Memory B cell (primary cell): ENCODE measurements at places on chromosomes 13 and 19.
A peak's percentile ranks its signal among the peaks of the same experiment; 100 is the strongest.

- no peak for DNase-seq
These were observed 74.6 kb downstream of the B3GLCT start for GRCh38 chr13:31274390-31274789.

DNA sequence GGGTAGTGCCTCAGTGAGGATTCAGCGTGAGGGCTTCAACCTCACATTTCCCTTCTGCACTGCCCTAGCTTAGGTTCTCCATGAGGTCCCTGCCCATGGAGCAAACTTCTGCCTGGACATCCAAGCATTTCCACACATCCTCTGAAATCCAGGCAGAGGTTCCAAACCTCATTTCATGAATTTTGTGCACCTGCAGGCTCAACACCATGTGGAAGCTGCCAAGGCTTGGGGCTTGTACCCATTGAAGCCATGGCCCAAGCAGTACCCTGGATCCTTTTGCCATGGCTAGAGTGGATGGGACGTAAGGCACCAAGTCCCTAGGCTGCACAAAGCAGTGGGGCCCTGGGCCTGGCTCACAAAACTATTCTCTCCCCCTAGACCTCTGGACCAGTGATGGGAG is 877.1 kb upstream of the KLHL1 start:
- DNase-seq = no peak

- DNase-seq = no peak
These were observed 5.7 kb downstream of the ZNF574 start for GRCh38 chr19:42081584-42082203.

DNA sequence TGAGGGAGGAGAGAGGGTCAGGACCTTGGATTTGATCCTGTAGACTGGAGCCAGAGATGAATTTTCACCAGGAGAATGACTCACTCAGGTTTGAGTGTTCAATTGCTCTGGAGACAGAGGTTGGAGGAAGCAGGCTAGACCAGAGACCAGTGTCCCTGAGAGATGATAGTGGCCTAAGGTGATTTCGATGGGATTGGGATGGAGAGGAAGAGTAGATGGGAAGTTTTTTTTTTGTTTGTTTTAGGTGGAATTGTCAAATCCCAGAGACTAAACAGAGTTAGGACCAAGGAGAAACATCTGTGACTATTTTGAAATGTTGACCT is 2.3 kb downstream of the CEBPG start:
- DNase-seq = no peak

DNA sequence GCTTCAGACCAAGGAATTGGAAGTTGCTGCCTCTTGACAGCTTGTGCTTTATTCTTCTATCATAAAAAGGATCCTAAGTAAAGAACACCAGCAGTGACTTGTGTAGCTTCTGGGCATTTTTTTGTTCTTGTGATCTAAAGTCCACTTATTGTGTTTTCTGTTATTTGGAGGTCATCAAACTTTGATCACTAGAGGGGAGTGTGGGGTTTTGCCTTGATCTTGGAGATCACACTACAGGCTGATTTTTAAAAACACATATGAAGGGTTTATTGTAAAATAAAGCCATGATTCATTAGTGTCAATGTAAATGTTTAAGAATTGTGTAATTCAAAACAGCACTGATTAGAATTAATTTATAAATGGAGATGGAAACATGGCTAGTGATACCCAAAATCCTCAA is 328.7 kb upstream of the EDNRB start:
- no peak for DNase-seq

DNA sequence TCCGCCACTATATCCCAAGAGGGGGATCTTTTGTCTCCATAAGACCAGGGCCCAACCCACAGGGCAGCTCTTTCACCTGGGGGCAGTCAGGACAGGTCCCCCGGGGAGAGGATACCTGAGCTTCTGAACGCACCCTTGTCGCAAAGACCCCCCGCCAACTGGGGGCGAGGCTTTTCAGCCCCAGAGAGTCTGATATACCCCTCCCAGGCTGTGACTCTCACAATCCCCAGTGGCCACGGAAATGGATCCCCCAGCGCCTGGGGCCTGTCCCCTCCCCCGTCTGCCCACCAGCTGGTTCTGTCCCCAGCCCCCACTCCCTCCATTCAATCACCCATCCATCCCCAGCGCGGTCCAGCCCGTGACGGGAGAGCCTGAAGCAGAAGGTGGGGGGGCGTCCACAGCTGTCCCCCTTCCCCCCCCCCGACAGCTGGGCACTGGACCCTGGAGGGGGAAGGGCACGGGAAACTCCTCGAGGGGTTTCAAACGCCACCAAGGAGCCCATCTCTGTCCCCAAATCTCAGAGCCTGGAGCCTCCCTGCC is 823 bp downstream of the DOCK6 start:
- no peak for DNase-seq

- peak; percentile 61 for DNase-seq
These were observed 1.5 kb upstream of the BCAT2 start for GRCh38 chr19:48812094-48812929.

DNA sequence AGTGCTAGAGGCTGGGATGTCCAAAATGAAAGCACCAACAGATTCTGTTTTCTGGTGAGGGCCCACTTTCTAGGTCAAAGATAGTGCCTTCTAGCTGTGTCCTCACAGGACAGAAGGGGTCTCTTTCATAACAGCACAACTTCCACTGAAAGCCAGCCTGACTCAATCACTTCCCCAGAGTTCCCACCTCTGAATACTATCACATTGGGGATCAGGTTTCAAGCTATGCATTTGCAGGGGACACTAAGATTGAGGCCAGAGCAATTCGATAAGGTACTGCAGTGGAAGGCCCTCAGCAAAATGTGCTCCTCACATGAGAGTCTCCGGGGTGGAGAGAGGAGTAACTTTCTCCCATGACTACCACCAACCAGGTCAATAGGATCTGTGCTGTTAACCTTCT is 1501.5 kb downstream of the EFNB2 start:
- no peak for DNase-seq

DNA sequence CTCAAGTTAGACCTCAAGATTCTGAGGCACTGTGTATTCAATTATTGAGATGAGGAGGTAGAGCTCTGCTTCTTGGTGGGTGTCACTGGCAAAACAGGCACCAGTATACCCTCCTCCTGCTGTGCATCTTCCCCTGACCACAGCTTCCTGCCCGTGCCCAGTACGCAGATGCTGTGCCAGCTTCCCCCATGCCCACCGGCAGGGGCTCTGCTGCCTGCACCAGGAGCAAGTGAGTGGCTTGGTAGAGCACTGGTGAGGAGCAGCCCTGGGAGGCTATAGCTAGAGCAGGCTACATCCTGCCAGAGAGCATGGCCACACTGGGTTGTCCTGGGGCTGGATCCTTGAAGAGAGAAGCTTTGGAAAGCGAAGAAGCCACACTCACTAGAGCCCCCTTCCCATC is 21.0 kb upstream of the RNF17 start:
- no peak for DNase-seq

DNA sequence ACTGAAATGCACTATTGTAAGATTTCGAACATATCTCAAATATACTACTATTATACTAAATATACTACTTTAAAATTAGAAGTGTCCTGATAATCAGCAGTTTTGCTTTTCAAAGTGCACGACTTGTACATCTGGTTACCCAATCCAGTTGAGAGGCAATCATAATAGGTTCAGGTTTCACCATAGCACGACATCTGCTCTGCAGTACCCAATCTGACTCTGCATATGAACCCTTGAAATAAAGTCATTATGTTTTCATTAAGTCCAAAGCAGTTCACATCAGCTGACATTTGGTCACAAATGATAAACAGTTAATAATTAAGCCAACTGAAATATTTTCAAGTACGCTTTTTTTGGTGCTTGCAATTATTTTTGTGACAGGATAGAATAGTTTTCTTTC is 90.6 kb downstream of the PCDH9 start:
- DNase-seq = no peak

- DNase-seq = no peak
These were observed 57.7 kb upstream of the TUBA3C start for GRCh38 chr13:19239114-19239860.

- DNase-seq = no peak
These were observed 45.3 kb upstream of the ANKRD10 start for GRCh38 chr13:110960204-110960603.

DNA sequence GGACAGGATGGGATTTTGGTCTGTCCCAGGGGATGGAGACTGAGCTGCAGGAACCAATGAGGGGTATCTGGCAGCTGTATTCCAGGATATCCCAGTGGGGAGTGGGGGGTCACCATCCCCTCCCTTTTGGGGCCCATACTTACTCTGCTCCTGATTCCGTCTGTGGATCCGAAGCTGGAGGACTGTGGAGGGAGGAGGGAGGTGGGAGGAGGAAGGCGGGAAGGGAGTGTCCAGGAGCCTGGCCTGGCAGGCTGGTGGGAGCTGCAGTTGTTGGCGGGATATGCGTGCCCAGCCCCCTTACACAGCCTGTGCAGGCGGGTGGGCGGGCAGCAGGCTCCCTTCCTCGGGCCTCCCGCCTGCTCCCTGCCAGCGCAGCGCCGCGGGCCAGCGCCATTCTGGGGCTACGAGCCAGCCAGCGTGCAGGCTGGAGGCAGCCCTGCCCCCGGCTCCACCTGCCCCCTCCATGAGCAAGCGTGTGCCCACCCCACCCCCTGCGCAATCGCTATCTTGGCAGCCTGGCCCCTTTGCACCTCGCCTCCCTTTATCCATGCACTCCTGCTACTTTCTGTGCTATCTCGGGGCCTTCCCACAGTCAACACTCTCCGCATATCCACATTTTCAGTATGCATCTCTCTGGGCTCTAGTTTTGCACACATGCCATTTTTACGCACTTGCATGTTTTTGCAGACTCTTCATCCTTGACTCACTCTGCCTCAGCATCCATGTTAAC is 2.8 kb downstream of the MAMSTR start:
- DNase-seq = no peak

- DNase-seq = no peak
These were observed 173.7 kb downstream of the TBC1D4 start for GRCh38 chr13:75308222-75308621.

DNA sequence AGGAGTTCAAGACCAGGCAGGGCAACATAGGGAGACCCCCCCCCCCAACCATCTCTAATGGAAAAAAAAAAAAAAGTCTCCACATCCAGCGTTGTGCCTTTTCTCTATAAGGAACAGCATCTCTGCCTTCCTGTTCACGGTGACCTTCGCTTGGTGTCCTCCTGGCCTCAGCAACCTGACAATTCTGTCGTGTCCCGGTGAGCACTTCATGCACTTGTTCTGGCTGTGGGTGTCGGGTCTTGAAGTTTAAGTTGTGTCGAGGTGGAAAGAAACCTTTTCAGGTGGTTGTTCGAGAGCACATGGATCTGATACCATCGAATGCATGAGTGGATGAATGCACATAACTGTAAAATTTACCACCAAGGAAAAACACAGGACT is 594 bp downstream of the ZNF559 start:
- no peak for DNase-seq

- no peak for DNase-seq
These were observed 2.1 kb downstream of the TEX30 start for GRCh38 chr13:102771298-102772041.

DNA sequence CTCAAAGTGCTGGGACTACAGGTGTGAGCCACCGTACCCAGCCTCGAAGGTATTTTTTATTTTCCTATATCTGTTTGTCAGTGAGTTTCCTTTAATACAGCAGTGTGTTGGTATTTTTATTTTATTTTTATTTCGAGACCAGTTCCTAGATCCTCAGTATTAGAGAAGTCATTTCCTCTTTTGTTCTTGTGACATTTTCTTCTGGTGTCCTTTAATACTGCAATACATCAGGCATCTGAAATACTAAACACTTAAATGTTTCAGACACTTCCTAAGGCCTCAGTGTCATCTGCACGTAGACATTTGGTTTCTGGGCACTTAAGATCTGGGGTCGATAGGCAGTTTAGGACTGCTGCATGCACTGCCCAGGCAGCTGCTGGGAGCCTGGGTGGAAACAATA is 22.5 kb downstream of the GATAD2A start:
- no peak for DNase-seq

DNA sequence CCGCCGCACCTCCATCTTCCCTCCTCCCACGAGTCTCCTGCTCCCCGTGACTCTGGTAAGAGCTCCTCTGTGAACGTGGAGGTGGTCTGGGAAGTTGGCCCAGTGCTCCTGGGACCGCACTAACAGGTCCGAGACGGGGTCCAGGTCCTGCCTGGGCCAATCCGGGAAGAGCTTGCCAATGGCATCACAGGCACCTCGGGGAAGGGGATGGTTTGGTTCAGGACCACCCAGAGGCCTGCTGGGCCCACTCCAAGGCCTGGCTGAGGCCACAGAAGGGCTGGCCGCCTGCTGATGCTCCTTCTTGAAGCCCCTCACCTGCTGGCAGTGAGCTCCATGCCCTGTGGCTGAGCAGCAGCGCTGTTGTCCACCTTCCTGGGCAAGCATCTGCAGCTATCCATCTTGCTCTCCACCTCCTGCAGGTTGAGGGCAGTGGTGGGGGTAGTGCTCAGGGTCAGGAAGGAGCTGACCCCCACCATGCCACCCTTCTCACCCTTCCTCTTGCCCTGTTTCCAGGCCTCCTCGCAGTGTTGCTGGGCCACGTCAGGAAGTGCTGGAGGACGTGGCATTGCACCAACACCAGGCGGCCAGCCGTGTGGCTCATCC is 41.2 kb upstream of the TPM4 start:
- no peak for DNase-seq

- no peak for DNase-seq
These were observed 30.1 kb upstream of the CCDC124 start for GRCh38 chr19:17902701-17903100.

GRCh38 chr19:7961920-7962626 is 18.6 kb upstream of the TIMM44 start:
- no peak for DNase-seq

DNA sequence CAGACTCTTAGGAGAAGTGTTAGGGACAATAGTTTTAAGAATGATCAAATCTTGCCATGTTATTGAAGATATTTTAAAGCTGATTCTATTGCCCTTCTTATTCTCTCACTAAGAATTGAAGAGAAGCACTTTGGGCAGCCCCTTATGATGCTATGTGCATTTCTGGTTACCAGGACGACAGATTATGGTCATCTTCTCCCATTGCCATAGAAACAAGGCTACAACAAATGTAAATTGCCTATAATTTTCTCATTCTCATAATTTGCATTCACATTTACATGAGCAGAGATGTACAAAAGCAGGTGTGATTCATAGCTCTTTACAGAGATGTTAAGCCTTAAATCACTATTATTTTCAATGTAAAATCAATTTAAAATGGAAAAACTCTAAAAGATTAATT is 137.3 kb upstream of the PCDH9 start:
- no peak for DNase-seq

GRCh38 chr13:80180740-80181355 is 160.1 kb downstream of the SPRY2 start:
- DNase-seq = no peak

GRCh38 chr19:1799695-1800342 is 12.3 kb downstream of the ATP8B3 start:
- no peak for DNase-seq

GRCh38 chr13:82934000-82934399 is 948.3 kb downstream of the SLITRK1 start:
- DNase-seq = no peak

- DNase-seq = no peak
These were observed 134.0 kb downstream of the USP12 start for GRCh38 chr13:27037571-27037970.

GRCh38 chr13:19567820-19568534 is 6.6 kb upstream of the TPTE2 start:
- no peak for DNase-seq

- no peak for DNase-seq
These were observed 48.2 kb upstream of the SLITRK5 start for GRCh38 chr13:87622971-87623370.

GRCh38 chr19:37928527-37929286 is 21.7 kb downstream of the SIPA1L3 start:
- DNase-seq = peak; percentile 51

GRCh38 chr13:50255639-50256038 is 240.4 kb downstream of the KCNRG start:
- DNase-seq = no peak

- DNase-seq = no peak
These were observed 16.2 kb downstream of the TLE6 start for GRCh38 chr19:2993579-2993978.

GRCh38 chr13:73985783-73986182 is 148.4 kb downstream of the KLF12 start:
- DNase-seq = no peak
